ENCODE measurements at places on chromosomes 5 and 9. TPM values are rescaled to one million over a fixed set of nuclear protein-coding genes. Genes with fewer than 3 reads are reported as not detected.

DNA sequence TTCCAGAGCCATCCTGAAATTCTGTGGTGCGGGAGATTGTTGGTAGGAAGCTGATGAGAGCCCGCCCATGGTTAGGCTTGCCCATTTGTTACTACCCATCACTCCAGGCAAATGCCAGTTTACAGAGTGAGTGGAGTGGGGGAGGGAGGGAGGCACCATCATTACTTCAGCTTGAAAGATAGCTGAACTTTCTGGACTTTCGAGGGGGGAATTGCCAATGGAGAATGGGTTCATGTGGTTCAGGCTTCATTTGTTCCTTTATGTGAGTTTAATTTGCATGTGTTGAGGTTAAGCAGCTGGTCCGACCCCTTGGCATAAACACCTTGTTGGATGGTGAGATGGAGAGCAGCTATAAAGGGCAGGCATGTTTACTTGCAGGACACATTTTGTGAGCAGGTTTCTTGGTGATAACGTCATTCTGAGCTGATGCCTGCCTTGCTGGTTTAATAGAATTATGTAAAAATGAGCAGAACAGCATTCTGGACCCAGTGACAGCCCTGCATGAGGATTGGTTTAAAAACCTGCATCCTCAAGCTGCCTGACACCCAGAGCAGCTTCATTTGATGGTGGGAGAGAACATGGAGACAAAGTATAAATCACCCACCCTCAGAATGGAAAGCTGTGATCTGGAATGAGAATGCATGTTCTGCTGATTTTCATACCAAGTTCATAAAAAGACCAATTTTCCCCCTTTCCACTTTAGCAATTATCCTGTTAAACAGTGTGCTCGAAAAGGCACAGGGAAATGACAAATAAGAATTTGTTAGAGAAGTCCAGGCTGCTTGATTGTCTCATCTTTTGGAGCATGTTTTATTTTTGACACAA, 106.3 kb downstream of the TRIO start:
- DNase-seq = no peak

- no peak for DNase-seq
Observed at GRCh38 chr9:2602704-2603116, 18.9 kb upstream of the VLDLR start.

DNA sequence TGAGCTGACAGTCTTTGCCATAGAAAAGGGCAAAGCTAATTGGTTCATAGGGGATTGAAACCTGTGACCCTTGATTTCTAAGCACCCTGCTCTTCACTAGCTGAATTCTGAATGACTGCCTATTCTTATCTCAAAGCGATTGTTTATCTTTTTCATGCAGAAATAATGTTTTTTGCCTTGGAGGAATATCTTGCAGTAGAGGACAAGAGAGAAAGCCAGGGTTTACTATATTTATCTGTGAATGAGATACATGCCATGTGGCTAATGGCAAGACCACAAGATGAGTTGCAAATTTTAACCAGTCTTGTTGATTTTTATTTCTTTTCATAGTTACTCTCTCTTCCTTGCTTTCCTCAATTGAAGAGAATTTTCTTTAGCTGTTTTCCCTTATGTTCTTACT, 185.0 kb downstream of the CNTLN start:
- DNase-seq = no peak

GRCh38 chr5:154967421-154968024, 26.6 kb downstream of the MRPL22 start:
- no peak for DNase-seq

DNA sequence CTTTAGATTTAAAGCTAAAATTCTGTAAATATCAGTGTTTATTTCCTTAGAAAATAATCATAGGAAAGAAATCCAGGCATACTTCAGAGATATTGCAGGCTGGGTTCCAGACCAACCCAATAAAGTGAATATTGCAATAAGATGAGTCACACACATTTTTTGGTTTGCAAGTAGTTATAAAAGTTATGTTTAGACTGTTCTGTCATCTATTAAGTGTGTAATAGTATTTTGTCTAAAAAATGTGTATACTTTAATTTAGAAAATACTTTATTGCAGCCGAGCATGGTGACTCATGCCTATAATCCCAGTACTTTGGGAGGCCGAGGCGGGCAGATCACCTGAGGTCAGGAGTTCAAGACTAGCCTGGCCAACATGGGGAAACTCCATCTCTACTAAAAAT, 6.9 kb upstream of the RIC1 start:
- no peak for DNase-seq

GRCh38 chr5:124860291-124860655, 113.8 kb upstream of the ZNF608 start:
- DNase-seq = no peak

GRCh38 chr9:135468854-135469521, 10.6 kb upstream of the PPP1R26 start:
- DNase-seq = no peak

DNA sequence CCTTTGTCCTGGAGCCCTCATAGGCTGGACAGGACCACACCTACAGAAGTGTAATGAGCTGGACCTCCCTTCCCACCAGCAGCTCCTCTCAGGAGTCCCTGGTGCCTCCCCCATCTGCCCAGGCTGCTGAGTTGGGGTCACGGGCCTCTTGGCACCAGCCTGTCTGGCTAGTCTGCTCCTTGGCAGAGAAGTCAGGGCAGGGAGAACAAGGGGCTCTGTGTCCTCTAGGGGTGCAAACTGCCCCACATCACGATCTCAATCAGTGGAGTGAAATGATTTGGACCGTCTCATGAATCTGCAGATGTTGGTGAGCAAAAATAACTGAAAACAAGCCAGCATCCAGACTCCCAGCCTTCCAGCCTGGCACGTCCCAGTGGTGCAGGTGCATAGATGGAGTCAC, 14.9 kb upstream of the GFPT2 start:
- DNase-seq = no peak

DNA sequence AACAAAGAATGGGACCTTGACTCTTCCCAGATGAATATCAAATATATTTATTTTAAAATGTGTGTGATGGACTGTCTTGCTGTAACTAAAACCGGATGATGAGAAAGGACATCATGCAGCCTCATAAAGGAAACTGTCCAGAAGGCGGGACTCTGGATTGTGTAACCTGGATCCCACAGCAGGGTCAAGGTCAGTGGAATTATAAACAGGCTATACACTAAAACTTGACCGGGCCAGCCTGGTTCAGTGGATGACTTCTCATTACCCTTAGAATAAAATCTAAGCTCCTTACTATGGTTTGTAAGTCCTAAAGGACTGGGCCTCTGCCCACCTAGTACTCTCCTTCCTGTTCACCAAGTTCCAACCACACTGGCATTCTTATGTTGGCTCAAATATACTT, 280.3 kb downstream of the ELAVL2 start:
- DNase-seq = no peak

DNA sequence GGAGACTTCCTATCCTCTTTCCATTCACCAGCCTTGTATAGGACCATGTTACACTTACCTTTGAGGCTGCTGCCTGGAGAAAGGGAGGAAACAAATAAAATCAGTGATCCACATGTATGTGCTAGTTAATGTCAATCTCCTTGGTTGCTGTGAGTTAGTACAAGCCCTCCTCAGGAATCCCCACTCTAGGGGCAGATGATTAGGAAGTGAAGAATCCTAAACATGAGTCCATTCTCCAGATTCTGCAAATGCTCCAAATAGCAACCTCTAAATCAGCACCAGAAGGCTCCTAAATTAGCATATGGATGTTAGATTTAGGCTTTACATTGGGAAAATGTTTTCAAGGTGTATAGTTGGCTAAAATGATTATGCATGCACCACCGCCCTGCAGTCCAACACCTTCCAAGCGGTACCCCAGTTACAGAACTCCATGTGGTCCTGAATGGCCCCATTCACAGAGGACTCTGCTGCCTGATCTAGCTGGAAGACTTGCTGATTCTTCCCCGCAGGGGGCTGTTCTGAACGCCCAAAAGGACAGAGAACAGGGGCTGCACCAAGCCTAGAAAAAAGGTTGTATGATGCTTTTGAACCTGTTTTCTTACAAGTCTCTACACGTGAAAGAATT, 123.2 kb downstream of the TLE1 start:
- DNase-seq = no peak

DNA sequence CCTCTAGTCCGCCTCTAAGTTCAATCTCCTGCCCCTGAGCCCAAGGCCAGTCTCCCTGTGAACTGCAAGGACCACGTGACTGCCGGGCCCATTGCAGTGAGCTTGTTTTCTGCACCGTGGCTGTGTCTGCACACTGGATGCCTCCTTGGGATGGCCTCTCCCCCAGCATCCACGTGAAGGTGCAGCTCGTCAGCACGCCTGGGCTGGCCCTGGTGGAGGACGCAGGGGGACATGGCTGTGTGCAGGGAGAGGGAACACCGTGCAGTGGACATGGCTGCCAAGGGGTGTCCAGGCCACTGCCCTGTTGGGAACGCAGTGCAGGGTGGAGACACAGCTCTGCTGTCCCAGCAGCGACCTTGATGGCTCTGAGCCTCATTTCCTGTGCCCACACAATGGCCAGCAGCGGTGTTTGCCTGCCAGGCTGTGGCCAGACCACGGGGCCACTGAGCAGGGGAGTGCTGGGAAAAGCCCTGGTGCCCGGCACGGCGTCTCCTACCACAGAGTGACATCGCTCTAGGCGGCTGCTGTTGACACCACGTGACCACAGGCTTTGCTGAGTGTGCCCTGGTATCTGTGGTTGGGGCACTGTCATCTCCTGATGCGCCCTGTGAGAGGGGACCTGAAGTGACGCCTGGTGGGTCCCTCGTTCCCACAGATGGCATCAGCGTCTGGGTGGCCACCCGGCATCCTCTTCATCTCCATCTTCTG, 26.9 kb upstream of the EXOC3 start:
- DNase-seq = peak; percentile 18

The PCDHB13 gene
- 2.9 TPM for total RNA-seq

The STOML2 gene
- 210 TPM for total RNA-seq

The SLC46A2 gene
- total RNA-seq = 0.07 TPM

The PCSK1 gene
- total RNA-seq = 4.5 TPM

The ZNF483 gene
- total RNA-seq = 65.9 TPM

The ACTBL2 gene
- total RNA-seq = not detected

Measured in WTC11 (cell line).